GF-D8 (cell line): ENCODE measurements at places on chromosomes 16 and 17.

GRCh38 chr17:82353484-82353883 lies 5.6 kb upstream of the TEX19 start:
- no peak for DNase-seq

GRCh38 chr16:88903267-88903666 lies 36.8 kb upstream of the PABPN1L start:
- DNase-seq: no peak

- DNase-seq: peak; percentile 20
Measured at GRCh38 chr17:4565209-4566141, 5.1 kb upstream of the GGT6 start.

DNA sequence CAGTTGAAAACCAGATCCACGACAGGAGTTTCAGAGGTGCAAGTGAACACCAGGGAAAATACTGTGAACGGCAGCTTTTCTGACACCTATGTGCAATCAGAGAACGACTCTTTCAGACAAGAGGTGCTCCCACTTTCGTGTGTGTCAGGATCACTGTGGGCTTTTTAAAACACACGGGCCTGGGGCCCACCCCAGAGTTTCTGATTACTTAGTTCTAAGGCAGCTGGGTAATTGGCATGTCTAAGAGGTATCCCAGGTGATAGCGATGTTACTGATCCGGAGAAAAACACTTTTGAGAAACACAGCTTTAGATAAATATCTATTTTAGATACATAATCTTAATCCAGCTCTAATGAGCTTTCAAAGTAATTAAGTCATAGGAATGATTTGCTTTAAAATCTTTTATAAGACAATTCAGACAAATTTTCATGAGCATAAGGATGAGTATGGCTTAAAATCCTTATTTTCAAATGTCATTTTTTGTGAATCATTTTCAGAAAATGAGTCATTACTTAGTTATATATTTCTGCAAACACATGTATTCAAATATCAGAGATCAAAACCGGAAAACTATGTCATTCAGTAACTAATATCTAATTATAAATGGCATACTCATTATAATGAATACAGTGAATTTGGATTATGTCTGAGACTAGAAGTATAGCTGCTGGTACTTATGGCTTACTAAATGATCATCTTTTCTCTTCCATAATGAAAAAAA lies 217.9 kb upstream of the PSMD7 start:
- no peak for DNase-seq

DNA sequence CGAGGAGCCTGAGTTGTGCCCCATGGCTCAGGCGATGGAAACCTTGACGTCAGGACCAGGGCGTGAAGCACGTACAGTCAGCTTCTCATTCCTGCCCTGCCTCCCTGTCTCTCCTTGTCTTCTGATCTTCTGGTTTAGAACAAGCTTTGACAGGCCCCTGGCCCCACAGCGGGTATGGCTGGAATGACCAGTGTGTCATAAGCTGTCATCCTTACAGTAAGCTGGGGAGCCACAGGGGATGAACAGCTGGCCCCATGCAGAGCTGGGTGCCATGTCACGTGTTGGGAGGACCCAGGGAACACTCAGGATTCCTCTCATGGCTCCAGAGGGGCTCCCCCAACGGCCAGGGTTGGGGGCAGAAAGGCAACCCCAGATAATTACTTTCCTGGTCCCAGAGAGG lies 157.6 kb upstream of the PLCG2 start:
- no peak for DNase-seq
